Epithelial cell of prostate (primary cell): ENCODE measurements at places on chromosomes 4 and X.

DNA sequence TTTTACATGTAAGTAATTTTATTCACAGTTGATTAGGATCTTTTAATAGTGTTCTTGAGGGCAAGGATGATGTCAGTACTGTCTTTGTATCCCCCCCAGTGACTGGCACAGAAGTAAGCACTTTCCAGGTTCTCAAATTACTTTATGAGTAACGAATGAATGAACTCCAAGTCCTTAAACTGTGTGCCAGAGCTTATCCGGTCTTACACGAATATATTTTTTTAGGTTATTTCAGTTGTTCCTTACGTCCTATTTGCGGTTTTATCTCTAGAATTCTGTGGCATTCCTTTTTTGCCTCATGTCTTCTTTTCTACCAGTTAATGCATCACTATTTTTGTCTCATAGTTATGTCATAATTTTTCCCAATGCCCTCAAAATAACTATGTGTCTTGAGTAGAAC, 106.9 kb upstream of the MID1IP1 start:
- no peak for DNase-seq

DNA sequence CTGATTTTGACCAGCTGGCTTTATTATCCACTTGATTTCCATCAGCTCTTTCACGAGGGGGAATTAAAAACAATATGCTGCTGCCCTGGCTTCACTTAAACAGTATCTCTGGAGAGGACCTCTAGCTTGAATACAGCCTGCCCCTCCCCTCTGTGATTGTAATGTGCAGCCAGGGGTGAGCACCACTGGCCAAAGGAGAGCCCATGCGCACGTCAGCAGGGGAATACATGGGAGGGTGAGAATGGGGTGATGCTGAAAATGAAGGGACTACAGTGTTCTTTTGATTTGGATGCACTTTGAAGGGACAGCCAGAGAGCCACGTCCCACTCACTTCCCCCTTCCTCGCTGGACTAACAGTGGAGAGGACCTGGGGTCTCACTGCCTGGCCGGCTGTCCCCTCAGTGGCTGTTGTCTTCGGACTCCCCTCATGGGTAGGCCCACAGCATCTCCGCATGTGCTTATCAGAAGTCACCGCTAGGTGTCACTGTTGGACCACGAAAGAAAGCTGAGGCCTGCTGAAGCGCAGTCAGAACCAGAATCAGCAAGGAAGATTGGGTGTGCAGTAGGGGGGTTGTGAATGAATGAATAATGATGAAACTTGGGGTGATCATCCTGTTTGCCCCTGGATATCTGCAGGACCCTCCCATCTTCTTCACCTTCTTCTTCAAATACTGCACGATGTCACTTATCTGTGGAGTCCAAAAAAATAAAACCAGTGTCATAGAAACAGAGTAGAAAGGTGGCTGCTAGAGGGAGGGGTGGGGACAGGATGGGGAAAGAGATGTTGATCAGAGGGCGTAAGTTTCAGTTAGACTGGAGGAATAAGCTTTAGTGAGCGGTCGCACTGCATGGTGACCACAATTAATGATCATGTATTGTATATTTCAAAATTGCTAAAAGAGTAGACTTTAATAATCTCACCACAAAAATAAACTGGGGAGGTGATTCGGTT, 32.8 kb downstream of the CLCN4 start:
- DNase-seq, result no peak

DNA sequence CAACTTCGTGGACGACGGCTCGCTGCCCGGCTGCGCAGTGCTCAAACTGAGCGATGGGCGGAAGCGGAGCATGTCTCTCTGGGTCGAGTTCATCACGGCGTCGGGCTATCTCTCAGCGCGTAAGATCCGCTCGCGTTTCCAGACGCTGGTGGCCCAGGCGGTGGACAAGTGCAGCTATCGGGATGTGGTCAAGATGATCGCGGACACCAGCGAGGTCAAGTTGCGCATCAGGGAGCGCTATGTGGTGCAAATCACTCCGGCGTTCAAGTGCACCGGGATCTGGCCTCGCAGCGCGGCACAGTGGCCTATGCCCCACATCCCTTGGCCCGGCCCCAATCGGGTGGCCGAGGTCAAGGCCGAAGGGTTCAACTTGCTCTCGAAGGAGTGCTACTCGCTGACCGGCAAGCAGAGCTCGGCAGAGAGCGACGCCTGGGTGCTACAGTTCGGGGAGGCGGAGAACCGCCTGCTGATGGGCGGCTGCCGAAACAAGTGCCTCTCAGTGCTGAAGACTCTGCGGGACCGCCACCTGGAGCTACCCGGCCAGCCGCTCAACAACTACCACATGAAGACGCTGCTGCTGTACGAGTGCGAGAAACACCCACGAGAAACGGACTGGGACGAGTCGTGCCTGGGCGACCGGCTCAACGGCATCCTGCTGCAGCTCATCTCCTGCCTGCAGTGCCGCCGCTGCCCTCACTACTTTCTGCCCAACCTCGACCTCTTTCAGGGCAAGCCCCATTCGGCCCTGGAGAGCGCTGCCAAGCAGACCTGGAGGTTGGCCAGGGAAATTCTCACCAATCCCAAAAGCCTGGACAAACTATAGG, 1.5 kb downstream of the MAB21L2 start:
- no peak for DNase-seq

- no peak for DNase-seq
Observed at GRCh38 chr4:91114386-91114785, 987.2 kb downstream of the CCSER1 start.

GRCh38 chr4:76078033-76078613, 3.6 kb downstream of the ART3 start:
- DNase-seq, result no peak

GRCh38 chr4:80619070-80619674, 283.6 kb downstream of the CFAP299 start:
- DNase-seq, result no peak

DNA sequence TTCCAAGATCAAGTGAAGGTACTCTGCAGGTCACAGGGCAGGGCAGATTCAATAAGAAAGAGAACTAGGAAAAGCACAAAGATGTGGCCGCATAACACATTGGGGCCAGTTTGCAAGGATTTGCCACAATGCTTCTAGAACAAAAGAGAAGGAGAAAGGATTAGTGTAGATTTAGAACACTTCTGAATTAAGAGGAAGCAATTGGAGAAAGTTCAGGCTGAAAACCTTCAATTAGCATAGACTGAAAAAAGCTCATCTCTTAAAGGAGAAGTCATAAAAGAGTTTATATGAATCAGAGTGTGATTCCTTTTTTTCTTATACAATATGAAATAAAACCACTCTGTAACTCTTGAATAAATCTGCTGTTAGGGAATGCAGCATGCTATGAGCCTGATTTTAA, 215.6 kb upstream of the FAT1 start:
- DNase-seq, result no peak

GRCh38 chr4:78880874-78881492, 58.3 kb downstream of the PAQR3 start:
- DNase-seq, result no peak

DNA sequence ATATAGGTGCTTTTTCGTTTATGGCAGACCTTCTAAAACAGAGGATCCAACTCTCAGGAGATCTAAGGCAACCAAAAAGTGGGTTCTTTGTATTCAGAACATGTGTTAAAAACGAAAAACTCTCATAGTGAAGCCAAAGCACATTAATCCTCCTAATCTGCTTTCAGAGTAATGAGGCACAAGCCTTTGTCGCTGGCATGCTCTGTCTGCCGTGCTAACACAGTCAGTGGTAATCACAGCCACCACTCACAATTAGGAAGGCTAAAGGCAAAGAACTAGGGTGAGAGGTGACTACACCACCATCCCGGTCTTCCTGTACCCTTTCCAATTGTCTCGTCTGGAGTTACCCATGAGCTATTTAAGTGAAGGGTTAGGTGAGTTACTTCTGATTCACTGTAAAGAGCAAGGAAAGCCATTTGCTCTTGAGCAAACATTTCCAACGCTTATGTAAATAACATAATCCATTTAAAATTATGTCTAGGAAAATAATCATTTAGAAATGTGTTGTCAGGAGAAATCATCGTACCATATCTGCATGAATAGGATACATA, 40.7 kb downstream of the NPY2R start:
- no peak for DNase-seq

DNA sequence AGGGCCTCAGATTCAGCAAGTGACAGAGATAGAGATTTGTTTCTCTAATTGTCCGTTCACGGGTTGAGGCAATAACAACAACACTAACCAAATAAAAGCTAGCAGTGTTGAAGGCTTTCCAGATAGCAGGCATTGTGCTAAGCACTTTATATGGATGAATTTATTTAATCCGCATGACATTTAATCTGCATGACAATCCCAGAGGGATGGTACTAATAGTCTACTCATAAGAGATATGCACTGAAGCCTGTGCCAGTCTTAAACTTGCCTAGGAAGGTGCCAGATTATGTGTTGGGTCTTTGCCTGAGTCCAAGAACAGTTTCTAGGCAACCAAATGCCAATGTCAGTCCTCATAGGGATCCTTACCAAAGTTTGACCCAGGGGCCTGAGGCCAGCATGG, 37.7 kb upstream of the FAT1 start:
- DNase-seq, result no peak

GRCh38 chr4:151667048-151667447, 93.8 kb downstream of the GATB start:
- DNase-seq, result no peak

- no peak for DNase-seq
Observed at GRCh38 chrX:41468647-41469323, 21.6 kb downstream of the NYX start.

- DNase-seq, result no peak
Observed at GRCh38 chr4:174494726-174495125, 27.6 kb downstream of the HPGD start.

DNA sequence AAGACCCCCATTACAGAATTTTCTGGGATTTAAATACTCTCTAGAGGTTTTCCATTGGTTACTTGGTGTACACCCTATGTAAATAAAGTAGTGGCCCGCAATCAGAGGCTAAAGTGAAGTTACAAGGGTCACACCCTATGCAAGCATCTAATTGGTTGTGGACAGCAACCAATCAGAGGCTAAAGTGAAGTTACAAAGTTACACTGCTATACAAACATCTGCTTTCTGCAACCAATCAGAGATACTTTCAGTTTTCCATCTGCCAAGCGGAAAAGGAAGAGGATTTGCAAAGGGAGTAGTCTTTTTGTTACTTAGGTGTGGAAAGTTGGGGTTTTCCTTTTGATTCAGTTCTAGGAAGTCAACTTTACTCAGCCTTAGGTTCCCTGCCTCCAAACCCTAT, 2.0 kb upstream of the ATRX start:
- no peak for DNase-seq

- DNase-seq, result no peak
Observed at GRCh38 chr4:18039113-18039512, 17.6 kb upstream of the LCORL start.

- DNase-seq, result no peak
Observed at GRCh38 chr4:52943677-52944076, 81.6 kb downstream of the RASL11B start.

- DNase-seq, result no peak
Observed at GRCh38 chr4:146059865-146060264, 115.7 kb upstream of the LSM6 start.

- no peak for DNase-seq
Observed at GRCh38 chrX:53159184-53159583, 65.2 kb downstream of the KANTR start.

DNA sequence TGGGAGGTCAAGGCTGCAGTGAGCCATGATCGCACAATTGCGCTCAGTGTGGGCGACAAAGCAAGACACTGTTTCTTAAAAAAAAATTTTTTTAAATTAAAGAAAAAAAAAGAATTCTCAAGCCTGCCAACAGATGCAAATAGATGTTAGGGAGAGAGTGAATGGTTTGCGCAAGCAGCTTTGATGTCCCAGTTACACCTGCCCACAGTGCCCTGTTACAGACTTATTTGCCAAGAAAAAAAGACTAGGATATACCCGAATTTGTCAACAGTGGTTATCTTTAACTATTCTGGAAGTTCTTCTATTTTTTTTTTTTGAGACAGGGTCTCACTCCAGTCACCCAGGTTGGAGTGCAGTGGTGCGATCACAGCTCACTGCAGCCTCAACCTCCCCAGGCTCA, 44.3 kb upstream of the UGDH start:
- no peak for DNase-seq

DNA sequence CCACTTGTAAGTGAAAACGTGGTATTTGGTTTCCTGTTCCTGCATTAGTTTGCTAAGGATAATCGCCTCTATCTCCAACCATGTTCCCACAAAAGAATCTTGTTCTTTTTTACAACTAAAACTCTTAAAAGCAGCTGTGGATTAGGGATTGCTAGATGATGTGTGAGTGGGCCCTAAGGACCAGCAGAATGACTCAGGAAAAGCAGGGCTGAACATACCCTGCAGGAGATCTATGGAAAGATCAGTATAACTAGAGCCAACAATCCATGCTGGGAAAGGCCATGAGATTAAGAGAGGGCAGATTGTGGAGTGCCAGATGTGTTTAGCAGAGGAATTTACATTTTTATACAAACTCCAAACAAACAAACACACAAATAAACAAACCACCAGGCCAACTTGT, 128.4 kb upstream of the TMEM164 start:
- no peak for DNase-seq

GRCh38 chr4:163748449-163748848, 254.0 kb downstream of the TMA16 start:
- peak; percentile 22 for DNase-seq

DNA sequence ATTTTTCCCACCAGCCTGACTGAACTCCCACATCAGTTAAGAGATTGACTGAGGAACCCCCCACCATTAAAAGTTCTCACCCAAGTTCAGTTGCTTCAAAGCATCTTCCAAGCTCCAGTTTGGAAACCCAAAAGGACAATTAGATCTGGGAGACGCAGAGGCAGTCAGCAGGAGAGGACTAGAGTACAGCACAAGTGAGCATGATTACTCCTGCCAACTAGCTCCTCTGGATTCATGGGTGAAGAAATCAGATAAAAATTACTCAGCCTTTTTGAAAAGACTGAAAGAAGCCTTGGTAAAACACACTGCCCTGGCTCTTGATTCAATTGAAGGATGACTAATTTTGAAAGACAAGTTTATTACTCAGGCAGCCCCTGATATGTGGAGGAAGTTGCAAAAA, 297.5 kb downstream of the ADAM29 start:
- DNase-seq, result no peak

DNA sequence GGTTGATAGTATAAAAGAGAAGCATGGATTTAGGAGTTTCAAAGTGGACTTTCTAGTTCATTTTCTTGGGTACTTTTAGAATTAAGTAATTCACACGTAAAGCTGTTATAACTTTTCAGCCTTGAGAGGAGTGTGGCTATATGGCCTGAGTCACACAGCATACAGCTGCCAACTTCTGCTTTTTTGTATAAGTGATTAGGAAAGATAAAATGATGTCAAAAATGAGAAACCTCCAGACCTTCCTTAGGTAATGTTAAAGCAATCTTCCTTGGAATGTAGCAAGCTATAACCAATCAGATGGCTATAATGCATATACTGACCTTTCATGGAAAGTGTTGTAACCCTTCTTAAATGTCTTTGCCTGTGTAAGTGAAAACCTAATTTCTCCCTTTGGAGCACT, 39.2 kb downstream of the RAB40AL start:
- DNase-seq, result no peak

GRCh38 chr4:118139241-118139640, 105.0 kb downstream of the NDST3 start:
- no peak for DNase-seq
